ENCODE measurements at places on chromosomes 5 and 9. TPM values are rescaled to one million over a fixed set of nuclear protein-coding genes. Genes with fewer than 3 reads are reported as not detected.

The DBH gene
- not detected for polyA plus RNA-seq

The TMEM174 gene
- polyA plus RNA-seq: not detected

The MAMDC2 gene
- 5.2 TPM for polyA plus RNA-seq

The SNX18 gene
- polyA plus RNA-seq: 40.1 TPM

The DRD1 gene
- polyA plus RNA-seq: 0.16 TPM

The TYRP1 gene
- 0.60 TPM for polyA plus RNA-seq

The SEMA6A gene
- 0.50 TPM for polyA plus RNA-seq

The FAXDC2 gene
- polyA plus RNA-seq: 8.9 TPM

The CDH10 gene
- polyA plus RNA-seq: 0.21 TPM

The GLRA1 gene
- not detected for polyA plus RNA-seq
